Colonic mucosa (tissue), 4 donors: ENCODE measurements at places on chromosomes 16 and 17. TPM values are rescaled to one million over a fixed set of nuclear protein-coding genes. Genes with fewer than 3 reads are reported as not detected.

GRCh38 chr16:12500771-12501170 lies 302.9 kb downstream of the CPPED1 start:
- peak; percentile 75 for DNase-seq

DNA sequence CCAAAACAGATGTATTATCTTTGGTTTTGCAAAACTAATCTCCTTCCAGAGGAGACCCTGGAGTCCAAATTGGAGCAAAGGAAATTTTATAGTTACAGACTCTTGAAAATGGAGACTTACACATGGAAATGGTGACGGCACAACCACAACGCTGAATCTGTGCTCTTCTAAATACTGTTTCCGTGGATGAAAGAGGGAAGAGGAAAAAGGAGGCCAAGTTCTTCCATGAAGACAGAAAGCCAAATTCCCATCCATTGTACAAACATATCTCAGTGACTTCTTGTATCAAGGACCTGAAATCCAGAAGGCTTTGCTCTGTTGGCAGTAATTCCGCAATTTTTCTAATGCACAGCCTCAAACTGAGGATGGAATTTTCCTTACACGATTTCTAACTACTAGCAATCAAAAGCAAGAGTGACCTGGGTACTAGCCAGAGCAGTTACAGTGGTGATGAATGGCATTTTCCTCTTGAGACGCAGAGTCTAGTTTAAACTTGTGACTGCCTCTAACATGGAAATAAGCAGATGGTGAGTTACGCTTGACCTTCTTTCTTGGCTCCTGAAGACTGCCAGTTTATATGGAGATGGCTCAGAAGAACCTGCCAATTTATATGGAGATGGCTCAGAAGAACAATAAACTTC lies 38.5 kb downstream of the VPS53 start:
- DNase-seq: no peak

- DNase-seq: no peak
These were observed 510.3 kb upstream of the ZFHX3 start for GRCh38 chr16:73558219-73558618.

- DNase-seq: peak; percentile 71
These were observed 1.4 kb downstream of the PYDC1 start for GRCh38 chr16:31215287-31216162.

GRCh38 chr17:40319651-40320540 lies 10.9 kb downstream of the RARA start:
- DNase-seq: peak; percentile 66

DNA sequence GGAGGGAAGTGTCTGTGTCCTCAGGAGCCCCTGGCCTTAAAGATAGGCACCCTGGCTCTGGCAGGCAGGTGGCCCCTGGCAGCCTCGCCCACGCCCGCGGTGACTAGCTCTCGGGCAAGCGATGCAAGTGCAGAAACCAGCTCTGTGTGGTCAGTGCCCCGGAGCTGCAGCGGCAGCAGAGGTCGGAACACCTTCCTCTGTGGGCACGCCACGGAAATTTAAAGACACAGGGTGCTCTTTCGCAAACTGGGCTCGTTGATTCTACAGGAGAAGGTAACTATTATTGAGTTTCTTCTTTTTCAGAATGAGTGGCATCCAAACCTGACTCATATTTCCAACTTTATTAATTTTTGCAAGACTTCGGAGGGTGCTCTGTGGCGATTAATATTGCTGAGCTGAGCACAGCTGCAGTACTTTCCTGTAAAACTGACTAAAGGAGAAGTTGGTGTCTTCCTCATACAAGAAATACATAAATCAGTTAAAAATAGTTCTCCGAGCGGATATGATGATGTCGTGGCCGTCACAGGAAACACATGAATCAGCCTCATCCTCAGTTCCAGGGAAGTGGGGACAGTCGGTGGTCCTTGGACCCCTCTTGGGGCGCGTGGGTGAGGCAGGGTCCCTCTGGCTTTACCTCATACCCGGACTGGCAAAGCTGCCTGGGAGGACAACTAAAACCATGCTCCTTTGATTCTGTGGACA lies 120.2 kb downstream of the METRNL start:
- no peak for DNase-seq

The TMEM101 gene
- 26.8 TPM for total RNA-seq

The PLA2G10 gene
- 30.5 TPM for total RNA-seq

The HSD11B2 gene
- total RNA-seq: 348 TPM

The GEMIN4 gene
- 12.9 TPM for total RNA-seq
